ENCODE measurements at places on chromosomes 6 and 20. TPM values are rescaled to one million over a fixed set of nuclear protein-coding genes. Genes with fewer than 3 reads are reported as not detected.

- DNase-seq = no peak
Measured at GRCh38 chr20:50918403-50918802, 12.8 kb downstream of the ADNP start.

CDC5L gene
- 18.3 TPM for total RNA-seq

XKR7 gene
- total RNA-seq = 0.06 TPM

ISM1 gene
- 8.4 TPM for total RNA-seq

SYCP2 gene
- 3.5 TPM for total RNA-seq

GRCh38 chr6:109372130-109372529 is 10.1 kb downstream of the CD164 start:
- no peak for DNase-seq

GRCh38 chr6:168145747-168146596 is 67.0 kb upstream of the FRMD1 start:
- no peak for DNase-seq
